ENCODE measurements at places on chromosomes 13 and 19.

- no peak for DNase-seq
Measured at GRCh38 chr13:111943229-111943795, 123.6 kb upstream of the SOX1 start.

DNA sequence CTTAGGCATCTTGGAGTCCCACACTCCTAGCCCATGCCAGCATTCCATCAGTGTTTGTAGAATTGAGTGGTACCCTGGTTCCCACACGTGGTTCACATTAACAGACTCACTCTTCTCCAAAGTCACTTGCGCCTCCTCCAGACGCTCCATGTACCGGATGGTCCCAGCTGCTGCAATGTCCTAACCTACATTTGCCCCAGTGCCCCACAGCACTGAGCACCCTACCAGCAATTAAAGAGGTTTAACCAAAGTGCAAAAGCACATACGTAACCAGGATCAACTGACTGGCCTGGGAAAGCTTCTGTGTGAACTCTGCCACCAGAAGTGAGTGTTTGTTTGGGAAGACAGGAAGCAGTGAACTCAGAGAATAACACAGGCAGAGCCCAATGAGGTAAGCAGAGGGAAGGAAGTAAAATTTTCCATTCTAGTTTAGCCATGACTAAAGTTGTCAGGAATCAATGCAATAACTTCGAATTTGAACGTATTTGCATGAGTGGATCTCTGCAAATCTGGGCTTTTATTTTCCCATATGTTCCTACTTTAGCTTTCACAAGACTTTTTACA, 7.3 kb upstream of the MEDAG start:
- no peak for DNase-seq

DNA sequence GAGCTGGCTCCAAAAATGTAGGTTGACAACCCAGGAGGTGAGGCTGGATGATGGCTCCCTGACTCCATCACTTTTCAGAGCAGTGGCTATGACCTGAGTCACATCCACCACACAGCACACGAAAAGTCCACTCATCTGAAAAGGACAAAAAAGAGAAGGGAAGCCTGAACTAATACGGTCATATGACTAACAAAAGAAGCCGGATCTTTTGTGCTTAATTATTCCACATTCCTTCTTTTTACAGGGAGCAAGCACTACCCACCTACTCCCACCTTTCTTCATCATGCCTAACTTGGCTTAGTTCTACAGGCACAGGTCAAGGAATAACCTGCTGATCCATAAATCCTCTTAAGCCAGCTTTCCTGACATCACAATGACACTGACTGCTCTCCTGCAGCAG, 601.3 kb upstream of the MIR17HG start:
- DNase-seq = no peak

- no peak for DNase-seq
Measured at GRCh38 chr19:54473071-54473891, at the start of gene CDC42EP5. CDC42EP5 (minus strand) TSS chr19:54473296; CDS start chr19:54465547, 7,749 bp downstream.

- DNase-seq = no peak
Measured at GRCh38 chr13:67087527-67087926, 142.6 kb downstream of the PCDH9 start.

DNA sequence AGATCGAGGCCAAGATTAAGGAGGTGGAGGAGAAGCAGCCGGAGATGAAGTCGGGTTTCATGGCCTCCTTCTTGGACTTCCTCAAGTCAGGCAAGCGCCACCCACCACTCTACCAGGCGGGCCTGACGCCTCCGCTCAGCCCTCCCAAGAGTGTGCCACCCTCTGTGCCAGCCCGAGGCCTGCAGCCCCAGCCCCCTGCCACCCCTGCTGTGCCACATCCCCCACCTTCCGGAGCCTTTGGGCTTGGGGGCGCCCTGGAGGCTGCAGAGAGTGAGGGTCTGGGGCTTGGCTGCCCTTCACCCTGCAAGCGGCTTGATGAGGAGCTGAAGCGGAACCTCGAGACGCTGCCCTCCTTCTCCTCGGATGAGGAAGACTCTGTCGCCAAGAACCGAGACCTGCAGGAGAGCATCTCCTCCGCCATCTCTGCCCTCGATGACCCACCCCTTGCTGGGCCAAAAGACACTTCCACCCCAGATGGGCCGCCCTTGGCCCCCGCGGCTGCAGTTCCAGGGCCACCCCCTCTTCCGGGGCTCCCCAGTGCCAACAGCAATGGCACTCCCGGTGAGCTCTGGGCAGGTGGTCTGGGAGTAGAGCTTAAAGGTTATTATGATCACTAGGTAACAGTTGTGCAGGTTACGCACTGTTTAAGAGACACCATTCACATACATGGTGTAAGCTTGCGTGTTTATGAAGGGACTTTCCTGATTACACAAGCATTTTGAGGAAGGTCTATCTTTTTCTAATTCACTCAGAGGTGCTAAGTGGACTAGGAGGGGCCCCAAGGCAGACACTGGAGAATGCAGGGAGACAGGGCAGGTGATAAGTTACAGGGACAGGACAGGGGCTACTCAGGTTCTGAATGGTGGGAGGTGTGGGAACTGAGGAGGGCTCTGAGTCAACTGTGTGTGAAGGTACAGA, 8.7 kb downstream of the PRR12 start:
- DNase-seq = no peak

- DNase-seq = no peak
Measured at GRCh38 chr13:83880275-83881139, 1.8 kb downstream of the SLITRK1 start.

- no peak for DNase-seq
Measured at GRCh38 chr13:35526577-35526976, 50.1 kb upstream of the MAB21L1 start.

- no peak for DNase-seq
Measured at GRCh38 chr13:34869696-34870095, 72.4 kb upstream of the NBEA start.

DNA sequence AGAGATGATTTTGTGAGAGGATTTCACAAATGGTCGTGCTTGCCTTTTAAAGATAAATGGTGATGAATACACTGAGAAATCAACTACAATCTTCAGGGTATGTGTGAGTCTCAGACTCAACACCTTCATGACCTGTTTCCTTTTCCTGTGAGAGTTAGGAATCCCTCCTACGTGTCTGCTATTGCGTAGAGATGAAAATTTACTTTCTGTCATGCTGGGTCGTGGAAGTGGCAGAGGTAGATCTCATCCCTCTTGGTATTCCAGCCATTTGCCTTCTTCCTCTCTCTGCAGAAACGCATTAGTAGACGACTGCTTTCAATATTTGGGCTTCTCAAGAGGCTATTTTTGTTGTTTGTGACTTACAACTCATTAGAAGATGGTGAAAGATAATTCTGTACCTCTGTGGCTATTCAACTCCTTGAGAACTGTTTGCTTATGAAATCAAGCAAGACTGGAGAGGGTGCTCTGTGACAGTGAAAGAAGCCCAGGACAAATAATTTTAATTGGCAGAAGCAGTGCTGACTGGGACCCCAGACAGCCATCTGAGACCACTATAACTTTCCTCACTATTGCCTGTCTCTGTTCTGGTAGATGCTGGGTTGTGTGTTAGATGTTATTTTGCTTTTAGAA, 233.1 kb downstream of the LACC1 start:
- no peak for DNase-seq

DNA sequence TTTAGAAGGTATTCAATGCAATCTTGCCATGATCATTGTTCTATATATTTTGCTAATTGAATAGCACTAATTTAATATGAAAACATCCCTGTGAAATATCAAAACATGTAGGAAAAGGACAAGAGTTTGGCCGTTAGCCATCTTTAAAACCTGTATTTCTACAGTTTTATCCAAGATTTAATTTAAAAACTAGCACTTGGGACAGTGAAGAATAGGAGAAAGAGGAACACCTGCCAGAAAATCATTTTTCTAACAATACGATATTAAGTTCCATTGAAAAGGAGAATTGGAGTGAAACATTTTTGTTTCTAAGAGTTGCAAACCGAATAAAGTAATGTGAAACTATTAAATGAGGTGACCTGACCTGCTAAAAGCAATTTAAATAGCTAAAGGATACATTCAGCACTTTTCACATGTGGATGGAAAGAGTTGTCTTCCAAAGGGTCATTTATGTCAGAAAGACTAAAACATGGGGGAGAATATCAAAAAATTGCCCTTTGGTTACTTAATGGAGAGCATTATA, 1673.6 kb upstream of the MIR17HG start:
- no peak for DNase-seq

DNA sequence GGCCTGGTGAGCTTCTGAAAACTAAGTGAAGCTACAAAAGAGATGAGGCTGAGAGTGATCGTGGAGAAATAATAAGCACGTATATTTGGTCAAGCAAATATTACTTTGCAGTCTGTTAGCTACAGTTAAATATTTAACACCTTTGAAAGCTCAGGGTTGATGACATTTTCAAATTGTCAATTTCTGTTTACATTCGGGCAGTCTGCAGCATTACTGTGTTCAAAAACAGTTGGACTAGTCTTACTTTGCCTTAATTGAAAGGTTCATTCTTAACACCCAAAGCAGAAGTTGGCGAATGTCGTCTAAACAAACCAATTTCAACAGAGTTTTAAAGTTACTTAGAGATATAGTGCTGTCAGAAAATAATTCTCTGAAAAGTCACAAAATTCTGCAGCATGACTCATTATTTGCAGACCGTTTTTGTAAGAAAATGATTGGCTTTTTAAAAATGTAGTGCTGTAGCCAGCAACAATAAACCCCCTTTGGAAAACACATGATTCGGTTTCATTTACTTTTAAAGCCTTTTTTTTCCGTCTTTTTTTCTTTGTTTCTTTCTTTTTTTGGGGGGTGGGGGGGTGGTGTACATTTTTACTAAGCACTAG, 549.0 kb downstream of the GPC6 start:
- no peak for DNase-seq

GRCh38 chr13:80337288-80338081, 3.4 kb downstream of the SPRY2 start:
- DNase-seq = no peak

GRCh38 chr13:48493851-48494250, 39.0 kb downstream of the RCBTB2 start:
- no peak for DNase-seq

DNA sequence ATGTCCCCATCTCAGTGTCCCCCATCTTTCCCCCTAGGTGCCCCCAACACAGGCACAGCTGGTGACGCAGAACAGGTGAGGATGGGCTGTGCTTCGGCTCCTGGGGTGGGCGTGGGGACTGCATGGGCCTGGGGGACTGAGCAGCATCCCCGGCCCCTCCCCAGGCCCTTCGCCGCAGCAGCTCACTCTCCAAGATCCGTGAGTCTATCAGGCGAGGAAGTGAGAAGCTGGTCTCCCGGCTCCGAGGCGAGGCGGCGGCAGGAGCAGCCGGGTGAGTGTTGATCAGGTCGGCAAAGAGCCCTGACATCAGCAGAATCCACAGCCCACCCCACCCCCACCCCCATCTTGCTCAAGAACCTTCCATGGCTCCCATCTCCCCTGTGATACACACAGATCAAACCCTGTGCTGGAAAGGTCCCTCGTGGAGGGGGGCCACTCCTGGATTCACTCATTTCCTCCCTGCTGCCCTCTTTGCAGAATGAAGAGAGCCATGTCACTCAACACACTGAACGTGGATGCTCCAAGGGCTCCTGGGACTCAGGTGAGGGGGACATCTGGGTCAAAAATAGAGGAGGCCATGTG, 10.0 kb downstream of the KLC3 start:
- no peak for DNase-seq

DNA sequence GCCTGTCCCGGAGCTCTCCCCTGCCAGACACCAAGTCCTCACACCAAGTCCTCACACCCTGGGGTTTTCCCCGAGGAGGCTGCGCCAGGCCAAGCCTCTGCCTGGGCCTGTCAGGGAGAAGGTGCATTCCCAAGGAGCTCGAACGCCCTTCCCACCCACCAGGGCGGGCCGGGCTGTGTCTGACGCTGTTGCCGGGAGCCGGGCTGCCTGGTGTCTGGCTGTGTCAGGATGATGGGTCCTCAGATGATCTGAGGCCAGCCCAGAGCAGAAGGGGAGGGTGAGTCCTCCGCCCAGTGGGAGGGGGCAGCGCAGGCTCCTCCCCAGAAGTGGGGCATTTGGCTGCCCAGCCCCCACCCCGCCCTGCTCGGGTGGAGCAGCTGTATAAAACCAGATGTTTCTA, 2.3 kb upstream of the HAS1 start:
- no peak for DNase-seq

- DNase-seq = no peak
Measured at GRCh38 chr13:60094385-60095088, 69.2 kb downstream of the DIAPH3 start.
